Myocyte (in vitro differentiated cells): ENCODE measurements at places on chromosomes 3 and 15.

GRCh38 chr3:108578064-108578463 is 11.2 kb downstream of the CIP2A start:
- DNase-seq = no peak

- DNase-seq = no peak
Measured at GRCh38 chr3:123439806-123440580, 8.9 kb downstream of the ADCY5 start.

GRCh38 chr15:29540479-29540878 is 270.9 kb upstream of the NSMCE3 start:
- no peak for DNase-seq

- DNase-seq = no peak
Measured at GRCh38 chr3:159805411-159805772, 183.2 kb upstream of the IL12A start.

DNA sequence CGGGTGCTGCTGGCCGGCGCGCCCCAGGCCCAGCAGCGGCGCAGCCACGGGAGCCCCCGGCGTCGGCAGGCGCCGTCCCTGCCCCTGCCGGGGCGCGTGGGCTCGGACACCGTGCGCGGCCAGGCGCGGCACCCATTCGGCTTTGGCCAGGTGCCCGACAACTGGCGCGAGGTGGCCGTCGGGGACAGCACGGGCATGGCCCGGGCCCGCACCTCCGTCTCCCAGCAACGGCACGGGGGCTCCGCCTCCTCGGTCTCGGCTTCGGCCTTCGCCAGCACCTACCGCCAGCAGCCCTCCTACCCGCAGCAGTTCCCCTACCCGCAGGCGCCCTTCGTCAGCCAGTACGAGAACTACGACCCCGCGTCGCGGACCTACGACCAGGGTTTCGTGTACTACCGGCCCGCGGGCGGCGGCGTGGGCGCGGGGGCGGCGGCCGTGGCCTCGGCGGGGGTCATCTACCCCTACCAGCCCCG is 777 bp downstream of the LOXL1 start:
- DNase-seq = peak; percentile 77

DNA sequence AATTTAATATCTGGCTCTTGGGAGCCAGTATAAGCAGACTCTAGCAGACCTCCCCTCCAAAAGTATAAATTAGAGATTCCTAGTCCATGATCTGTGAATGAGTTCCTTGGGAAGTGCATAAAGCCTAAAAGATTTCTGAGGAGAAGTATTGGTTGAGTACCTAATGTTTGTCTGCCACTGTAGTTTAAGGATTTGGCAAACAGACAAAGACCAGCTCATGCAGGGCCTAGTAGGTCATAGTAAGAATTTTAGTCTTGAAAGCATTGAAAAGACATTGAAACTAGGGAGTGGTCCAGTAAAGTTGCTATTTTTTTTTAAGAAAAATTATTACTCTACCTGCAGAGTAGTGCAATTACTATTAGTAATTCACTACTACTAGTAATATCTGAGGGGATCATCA is 67.5 kb downstream of the SPRED1 start:
- DNase-seq = no peak

GRCh38 chr3:56282341-56282740 is 185.9 kb downstream of the ERC2 start:
- DNase-seq = no peak

DNA sequence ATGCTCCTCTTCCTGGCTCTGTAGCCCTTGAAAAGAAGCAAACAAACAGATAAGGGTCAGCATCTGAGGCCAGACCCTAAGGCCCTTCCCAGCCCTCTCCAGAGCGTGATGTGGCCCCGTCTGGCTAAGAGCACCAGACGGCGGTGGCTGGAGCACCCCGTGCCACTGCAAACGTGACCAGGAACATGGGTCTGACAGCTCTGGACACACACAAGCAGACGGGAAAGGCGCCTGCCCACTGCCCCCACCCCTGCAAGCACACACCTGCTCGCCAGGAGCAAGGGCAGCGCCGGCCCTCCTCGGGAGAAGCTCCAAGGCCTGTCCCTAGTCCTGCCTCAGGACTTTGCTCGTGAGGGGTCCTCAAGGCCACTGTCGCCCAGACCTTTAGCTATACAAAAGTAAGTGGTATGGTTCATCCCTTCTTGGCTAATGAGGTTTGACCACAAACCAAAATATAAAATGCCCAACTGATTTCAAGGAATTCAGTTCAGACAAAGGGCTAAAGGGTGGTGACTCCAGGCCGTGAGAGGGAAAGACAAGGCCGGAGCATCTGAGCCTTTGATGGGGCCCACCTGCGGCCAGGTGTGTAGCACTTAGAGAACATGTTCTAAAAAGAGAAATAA is 90.4 kb downstream of the XXYLT1 start:
- DNase-seq = no peak

DNA sequence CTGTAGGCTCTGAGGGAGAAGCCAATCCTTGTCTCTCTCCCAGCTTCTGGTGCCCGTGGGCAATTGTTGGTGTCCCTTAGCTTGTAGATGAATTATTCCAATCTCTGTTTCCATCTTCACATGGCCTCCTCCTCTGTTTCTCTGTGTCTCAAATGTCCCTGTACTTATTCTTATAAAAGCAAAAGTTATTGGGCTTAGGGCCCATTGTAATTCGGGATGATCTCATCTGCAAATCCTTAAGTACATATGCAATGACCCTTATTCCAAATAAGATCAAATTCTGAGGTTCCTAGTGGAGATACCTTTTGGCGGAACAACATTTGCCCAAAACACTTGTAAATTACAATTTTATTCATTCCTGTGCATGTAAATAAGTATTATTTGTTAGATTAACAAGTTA is 147.4 kb upstream of the EPHA3 start:
- DNase-seq = no peak

DNA sequence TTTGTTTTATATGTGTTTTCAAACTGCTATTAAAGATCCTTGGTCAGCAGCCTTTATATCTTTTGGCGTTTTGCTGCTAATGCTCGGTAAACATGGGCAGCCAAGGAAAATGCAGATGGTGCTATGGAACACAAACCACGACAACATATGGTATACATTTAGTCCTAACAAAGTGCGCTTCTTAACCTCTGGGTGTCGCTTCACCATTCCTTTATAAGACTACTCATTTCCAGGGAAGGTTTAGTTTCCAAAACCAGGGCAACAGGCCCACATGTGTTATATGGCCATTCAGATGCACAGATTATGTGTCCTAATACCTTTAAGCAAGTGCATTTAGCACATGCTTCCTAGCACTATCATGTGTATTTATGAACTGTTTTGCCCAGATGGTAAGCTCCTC is 14.7 kb downstream of the SHOX2 start:
- no peak for DNase-seq

DNA sequence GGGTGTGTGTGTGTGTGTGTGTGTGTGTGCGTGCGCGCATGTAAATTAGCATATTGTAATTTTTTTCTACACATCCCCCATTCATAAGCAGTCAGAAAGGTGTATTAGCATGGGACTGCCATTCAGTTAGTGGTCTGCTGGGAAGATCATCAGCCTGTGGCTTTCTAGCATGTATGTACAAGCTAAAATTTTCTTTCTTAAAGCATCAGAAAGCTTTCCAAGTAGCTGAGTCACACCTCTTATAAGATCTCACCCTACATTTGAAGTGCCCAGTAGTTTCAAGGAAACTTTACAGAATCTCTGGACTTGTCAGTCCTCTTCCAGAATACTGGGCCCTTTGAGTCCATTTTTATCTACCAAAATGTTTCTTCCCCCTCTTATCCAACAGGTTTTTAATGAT is 411.4 kb upstream of the TPRG1 start:
- no peak for DNase-seq

- DNase-seq = peak; percentile 29
Measured at GRCh38 chr15:89728254-89728653, 22.8 kb downstream of the MESP1 start.

DNA sequence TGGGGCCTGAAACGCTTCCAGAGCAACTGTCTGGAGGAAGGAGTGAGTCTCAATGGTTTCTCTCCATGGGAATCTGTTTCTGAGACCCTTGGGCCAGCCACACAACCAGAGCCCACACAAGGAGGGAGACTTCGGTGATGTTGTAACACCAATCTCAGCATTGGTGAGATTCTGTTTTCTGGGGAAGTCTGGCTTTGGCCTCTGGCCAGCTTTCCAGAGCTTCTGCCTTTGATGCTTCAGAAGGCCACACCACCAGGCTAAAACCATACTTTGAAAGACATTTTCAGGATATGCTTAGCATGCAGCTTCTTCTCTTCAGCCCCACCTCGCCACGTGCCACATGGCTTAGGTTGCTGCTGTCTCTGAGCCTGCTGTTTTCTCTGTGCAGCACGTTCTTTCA is 3.6 kb upstream of the EEFSEC start:
- DNase-seq = no peak

DNA sequence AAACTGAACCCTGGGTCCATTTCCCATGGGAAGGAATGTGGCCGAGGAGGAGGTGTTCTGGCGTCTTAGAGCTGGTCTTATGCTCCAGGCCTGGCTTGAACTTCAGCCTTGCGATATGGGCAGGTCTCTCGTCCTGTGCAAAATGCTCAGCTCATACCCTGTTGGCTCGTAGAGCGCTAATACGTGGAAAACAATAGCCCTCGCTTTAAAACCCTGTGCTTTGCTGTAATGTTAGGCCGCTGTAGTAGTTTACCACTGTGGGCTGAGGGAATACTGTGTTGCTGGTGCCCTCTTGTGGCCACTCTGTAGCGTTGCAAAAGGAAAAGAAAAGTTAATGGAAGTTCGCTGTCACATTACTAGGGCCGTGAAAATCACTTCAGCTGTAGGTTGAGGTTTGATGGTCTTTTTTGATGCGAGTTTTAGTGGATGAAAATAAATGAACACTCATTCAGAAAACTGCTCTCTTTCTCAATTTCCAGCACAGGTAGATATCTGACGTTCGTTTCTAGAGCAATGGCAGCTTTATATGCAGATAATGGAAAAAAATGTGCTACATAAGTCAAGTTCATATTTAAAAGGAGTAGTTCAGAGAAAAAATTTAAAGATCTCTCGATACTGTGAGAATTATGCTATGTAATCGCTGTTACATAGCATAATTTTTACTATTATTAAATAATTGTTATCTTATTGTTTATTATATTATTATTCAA is 92.9 kb downstream of the MCTP2 start:
- DNase-seq = peak; percentile 49

GRCh38 chr3:24829629-24830229 is 335.1 kb upstream of the THRB start:
- no peak for DNase-seq

- DNase-seq = no peak
Measured at GRCh38 chr15:78995921-78996893, 51.4 kb upstream of the CTSH start.

DNA sequence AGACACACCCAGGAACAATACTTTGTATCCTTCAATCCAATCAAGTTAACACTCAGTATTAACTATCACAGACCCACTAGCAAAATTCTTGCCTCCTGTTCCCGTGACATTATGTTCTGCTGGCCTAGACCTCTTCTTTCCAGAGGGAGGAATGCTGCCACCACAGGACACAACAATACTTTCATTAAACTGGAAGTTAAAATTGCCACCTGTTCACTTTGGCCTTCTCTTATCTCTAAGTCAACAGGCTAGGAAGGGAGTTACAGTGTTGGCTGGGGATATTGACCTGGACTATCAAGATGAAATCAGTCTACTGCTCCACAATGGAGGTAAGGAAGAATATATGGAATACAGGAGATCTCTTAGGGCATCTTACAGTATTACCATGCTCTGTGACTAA is 1000.4 kb upstream of the GBE1 start:
- DNase-seq = no peak

GRCh38 chr15:44215594-44215993 is 20.5 kb upstream of the FRMD5 start:
- DNase-seq = peak; percentile 67

DNA sequence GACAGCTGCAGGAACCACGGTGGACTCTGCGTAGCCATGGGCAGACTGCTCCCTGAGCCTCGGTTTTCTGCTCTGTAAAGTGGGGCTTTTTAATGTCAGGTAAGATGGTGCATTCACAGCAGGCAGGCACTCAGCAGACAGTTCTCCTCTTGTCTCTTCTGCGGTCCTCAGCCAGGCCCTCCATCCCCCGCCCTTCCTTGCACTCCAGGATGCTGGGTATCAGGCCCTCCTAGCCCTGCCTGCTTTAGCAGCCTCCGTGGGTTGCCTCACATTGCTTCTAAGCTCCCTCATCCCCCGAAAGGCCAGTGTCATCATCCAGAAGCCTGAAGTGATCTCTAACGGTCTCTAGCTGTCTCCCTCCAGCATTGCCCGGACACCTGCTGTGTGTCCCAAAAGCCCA is 115.7 kb downstream of the WNT7A start:
- DNase-seq = no peak

DNA sequence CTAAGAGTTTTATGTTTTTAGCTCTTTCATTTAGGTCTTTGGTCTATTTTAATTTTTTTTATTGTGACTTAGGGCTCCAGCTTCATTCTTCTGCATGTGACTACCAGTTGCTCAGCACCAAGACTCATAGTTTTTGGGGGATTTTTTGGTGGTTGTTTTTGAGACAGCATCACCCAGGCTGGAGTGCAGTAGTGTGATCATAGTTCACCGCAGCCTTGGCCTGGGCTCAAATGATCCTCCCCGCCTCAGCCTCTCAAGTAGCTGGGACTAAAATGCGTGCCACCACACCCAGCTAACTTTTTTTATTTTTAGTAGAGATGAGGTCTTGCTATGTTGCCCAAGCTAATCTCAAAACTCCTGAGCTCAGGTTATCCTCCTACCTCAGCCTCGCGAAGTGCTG is 19.4 kb downstream of the CDV3 start:
- DNase-seq = no peak
